WTC11 (cell line): ENCODE measurements at places on chromosomes 16 and 17.

- no peak for DNase-seq
Measured at GRCh38 chr17:9072696-9073339, 51.5 kb downstream of the NTN1 start.

GRCh38 chr17:32483451-32484019 lies 3.3 kb upstream of the CDK5R1 start:
- peak; percentile 59 for DNase-seq

- no peak for DNase-seq
Measured at GRCh38 chr16:50304467-50305440, 38.4 kb downstream of the ADCY7 start.

- no peak for DNase-seq
Measured at GRCh38 chr16:66409156-66409555, 17.9 kb upstream of the BEAN1 start.

GRCh38 chr17:57601143-57601735 lies 143.9 kb downstream of the CCDC182 start:
- no peak for DNase-seq

GRCh38 chr16:24609740-24610415 lies 70.5 kb downstream of the RBBP6 start:
- DNase-seq: peak; percentile 52

- no peak for DNase-seq
Measured at GRCh38 chr17:78573955-78574354, 3.2 kb downstream of the DNAH17 start.

- DNase-seq: peak; percentile 38
Measured at GRCh38 chr16:79001156-79001967, 599.2 kb downstream of the MAF start.

- peak; percentile 48 for DNase-seq
Measured at GRCh38 chr17:66200685-66201092, 8.8 kb upstream of the CEP112 start.

DNA sequence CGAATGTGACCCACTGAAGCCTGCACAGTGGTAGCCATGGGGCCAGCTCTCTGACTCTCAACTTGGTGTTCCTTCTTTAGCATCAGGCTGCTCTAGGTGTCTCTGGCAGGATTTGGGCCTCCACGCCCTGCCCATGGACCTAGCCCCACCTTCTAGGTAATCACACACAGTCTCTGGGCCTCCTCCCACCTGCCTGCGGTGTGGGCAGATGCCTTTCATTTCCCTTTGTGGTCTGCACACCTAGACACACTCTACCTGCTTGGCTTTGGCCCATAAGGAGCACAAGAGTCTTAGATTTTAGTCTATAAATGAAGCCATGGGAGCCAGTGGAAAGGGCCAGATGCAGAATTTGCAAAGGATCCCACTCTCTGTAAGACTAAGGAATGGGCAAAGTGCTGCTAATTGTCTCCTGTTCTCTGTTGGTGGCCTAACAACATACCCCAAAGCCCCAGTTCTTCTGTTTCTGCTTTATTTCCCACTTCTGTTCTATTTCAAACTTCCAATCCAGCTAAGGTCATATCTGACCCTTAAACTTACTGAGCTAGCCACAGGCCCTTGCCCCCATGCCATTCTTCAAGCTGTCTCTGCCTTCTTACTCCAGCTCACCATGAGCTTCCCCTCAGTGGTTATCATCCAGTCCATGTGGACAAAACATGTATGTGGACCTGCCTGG lies 7.2 kb upstream of the MFSD6L start:
- no peak for DNase-seq

- no peak for DNase-seq
Measured at GRCh38 chr16:80097098-80097497, 443.7 kb upstream of the DYNLRB2 start.

- DNase-seq: peak; percentile 21
Measured at GRCh38 chr17:4161192-4161966, 18.4 kb downstream of the CYB5D2 start.

DNA sequence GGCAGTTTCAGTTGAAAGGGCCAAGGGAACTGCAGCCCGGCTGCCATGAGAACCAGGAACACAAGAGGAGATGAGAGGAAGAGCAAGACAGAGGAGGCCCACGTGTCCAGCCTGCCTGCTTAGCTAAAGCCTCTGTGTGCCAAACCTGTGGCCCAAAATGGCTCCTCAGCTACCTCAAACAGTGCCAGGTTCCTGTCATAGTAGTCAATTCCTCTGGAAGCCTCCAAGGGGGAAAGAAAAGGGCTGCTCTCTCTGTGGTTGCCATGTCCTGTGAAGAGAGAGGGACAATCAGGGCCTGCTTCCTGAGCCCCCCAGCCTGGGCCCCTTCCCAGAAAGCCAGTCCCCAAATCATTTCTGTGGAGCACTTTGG lies 5.2 kb downstream of the SLC12A4 start:
- DNase-seq: no peak

DNA sequence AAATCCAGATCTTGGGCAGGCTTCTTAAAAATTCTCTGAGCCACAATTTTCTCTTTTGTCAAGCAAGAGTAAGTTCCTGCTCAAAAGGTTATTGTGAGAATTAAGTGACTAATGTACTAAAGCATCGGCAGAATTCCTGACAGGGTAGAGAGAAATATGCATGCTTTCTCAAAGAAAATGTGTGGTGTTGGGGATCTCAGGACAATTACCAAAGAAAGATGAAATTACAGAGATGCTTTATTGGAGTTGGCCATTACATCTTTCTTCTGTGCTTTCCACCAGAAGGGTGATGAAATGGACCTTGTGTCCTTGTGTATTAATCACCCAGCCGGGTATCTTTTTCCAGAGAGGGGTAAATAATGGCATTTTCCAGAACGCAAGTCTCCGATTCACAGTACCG lies 1.7 kb upstream of the USP43 start:
- no peak for DNase-seq

GRCh38 chr17:27603421-27603770 lies 27.6 kb upstream of the LGALS9 start:
- no peak for DNase-seq

GRCh38 chr17:48344251-48344650 lies 85.8 kb downstream of the SKAP1 start:
- no peak for DNase-seq

- no peak for DNase-seq
Measured at GRCh38 chr17:17151055-17151454, 55.1 kb downstream of the PLD6 start.

- no peak for DNase-seq
Measured at GRCh38 chr17:57475796-57476195, 219.5 kb downstream of the MSI2 start.

DNA sequence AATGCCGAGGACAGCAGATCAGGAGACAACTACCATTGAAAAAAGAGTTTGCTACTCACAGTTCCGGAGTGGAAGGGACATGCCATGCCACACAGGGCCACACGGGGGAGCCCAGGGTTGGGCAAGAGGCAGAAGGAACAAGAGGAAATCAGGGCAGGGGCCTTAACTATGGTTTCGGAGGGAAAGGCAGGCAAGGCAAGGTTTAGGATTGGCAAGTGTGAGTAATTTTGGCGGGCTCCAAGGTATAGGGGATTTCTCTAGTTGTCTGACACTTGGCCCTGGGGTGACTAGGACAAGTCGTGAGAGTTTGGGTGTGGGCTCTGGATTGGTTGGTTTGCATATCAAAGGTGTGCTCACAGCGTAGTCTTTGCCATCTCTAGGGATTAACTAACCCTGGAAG lies 27.0 kb upstream of the NTN1 start:
- peak; percentile 93 for DNase-seq

DNA sequence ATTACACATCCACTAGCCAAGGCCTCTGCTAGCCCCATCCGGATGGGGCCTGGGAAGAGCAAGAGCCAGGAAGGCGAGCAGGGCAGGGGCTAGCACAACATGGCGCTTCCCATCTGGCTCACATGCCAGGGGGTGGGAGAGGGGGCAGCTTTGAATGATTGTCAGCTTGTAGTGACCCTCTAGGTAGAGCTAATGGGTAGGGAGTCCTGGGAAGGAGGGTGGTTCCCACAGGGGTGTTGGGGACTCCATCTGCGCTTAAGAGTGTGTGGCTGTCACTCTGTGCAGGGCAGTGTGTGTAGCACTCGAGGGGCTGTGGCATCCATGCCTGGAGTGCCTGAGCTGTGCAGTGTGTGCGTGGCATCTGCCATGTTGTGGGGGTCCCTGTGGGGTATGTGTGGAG lies 24.5 kb downstream of the ARHGAP23 start:
- DNase-seq: no peak

- DNase-seq: no peak
Measured at GRCh38 chr17:5665164-5665563, 80.9 kb upstream of the NLRP1 start.

DNA sequence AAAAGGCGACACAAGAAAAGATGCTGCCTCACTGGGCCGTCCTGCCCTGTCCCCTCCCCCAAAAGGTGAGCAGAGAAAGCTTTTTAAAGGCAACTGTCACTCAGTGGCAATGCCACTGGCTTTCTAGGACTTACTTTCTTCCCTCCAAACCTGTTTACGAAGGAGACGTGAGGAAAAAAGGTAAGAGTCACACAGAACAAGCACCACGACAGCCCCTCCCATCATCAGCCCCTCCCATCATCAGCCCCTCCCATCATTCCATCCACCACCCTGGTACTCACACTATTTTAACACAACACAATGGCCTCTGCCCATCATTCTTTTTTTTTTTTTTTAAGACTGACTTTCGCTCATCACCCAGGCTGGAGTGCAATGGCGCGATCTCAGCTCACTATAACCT lies 77.1 kb downstream of the NXN start:
- DNase-seq: no peak

DNA sequence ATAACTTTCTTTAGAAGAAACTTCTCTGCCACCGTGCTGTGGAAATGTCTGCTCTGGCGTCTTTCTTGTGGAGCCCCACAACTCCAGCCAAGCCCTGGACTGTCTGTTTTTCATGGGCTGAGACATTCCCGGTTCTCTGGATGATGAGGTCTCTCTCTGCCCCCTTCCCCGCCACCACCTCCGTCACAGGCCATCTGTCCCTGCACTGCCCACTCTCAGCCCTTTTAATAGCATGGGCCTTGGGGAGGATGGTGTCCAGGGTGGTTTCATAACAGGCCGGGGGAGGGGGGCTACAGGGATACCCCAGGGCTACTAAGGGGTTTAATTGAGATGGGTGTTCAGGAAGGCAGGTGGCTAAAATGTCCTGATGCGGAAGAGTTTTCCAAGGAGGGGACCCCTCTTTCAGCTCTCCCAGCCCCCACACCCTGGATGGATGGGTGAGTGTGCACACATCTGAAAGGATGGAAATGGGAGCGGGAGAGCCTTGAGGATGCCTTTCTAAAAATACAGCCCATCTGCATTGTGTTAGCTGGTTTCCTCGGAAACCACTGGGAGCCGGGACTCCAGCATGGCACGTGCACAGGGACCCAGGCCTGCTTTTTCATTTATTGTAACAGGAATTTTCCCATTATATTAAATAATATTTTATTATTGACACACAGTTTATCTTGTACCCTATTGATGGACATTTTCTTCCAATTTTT lies 14.6 kb upstream of the NDRG4 start:
- no peak for DNase-seq

- DNase-seq: no peak
Measured at GRCh38 chr16:13517841-13518240, 402.1 kb upstream of the ERCC4 start.

DNA sequence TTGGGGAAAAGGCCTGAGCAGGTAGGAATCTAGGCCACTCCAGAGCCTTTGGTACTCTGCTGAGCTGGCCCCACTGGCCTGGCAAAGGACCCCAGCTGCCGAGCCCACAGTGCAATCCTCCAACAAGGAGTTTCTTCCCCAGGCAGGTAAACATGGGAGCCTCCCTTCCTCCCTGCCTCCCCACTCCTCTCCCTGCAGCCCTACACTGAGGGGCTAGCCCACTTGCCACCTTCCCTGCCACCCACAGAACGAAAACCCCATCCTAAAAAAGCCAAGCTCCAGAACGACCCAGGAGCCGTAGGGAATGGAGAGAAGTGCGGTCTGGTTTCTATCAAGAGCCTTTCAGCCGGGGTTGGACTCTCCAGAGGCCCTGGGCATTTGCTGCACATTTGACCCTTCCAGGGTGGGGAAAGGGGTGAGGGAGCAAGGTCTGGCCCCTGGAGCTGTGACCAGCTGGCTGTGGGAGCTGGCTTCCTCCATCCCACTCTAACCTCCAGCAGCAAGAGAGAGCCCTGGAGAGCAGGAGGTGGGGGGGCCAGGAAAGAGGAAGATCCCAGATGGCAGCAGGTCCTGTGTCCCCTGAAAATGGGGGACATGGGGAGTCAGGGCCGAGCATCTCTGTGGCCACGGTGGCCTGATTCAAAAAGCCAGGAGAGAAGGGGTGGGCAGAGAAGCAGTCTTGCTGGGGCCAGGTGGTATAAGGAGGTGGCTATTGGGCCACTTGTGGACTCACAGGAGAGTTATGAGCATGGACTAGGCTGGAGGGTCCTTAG lies 1.3 kb downstream of the HID1 start:
- DNase-seq: no peak

GRCh38 chr17:35051183-35051578 lies 12.3 kb downstream of the RFFL start:
- no peak for DNase-seq

DNA sequence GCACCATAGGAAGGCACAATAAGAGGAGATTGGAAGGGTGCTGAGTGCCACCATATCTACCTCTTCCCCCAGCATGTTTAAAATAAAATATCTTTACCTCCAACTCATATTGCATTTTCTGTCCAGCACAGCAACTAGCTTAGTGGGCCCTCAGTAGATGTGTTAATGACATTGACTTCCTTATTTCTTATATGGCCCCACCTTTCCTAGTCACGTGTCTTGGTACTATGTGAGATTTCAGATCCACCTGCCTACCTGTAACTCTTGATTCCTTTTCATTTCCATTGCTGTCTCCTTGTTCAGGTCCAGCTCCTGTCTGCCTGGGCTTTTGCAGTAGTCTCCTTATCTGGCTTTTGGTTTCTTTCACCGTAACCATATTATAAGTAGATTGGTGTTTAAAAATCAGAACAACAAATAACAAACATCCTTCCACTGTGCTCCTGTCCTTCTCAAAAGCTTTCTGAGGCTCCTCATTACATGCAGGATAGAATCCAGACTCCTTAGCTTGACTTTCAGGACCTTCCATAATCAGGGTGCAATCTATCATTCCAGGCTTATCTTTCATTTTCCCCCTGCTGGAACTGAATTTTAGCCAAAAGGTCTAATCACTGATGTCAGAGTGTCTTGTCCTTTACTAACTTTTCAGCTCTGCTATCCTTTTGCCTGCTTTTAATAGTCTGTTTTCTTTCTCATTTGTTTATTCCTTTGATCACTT lies 71.3 kb downstream of the FTO start:
- DNase-seq: no peak

- DNase-seq: no peak
Measured at GRCh38 chr17:47694581-47695428, 844 bp downstream of the TBKBP1 start.

DNA sequence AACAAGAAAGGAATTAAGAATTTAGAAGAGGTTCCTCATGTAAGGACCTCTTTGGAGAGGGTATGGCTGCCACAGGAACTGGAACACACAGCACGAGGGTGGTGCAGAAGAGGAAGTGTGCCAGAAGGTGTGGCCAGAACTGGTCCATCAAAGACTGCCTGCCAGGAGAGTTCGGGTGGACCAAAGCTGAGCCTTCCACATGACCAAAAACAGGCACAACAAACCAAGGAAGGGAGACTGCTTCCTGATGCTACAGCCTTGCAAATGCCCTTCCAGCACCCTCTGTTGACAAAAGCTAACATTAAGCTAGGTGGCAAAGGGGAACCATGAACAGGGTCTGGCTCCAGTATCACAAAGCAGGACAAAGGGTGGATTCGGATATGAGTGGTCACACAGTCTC lies 125.8 kb upstream of the TMEM97 start:
- DNase-seq: no peak

- DNase-seq: no peak
Measured at GRCh38 chr17:63679214-63679613, 20.7 kb downstream of the LIMD2 start.

GRCh38 chr17:19549746-19550623 lies 16.3 kb downstream of the SLC47A1 start:
- no peak for DNase-seq
